Muscle of leg (tissue), 16 donors: ENCODE measurements at places on chromosomes 12 and 14. TPM values are rescaled to one million over a fixed set of nuclear protein-coding genes. Genes with fewer than 3 reads are reported as not detected.

Gene CLEC4C
- not detected for total RNA-seq

DNA sequence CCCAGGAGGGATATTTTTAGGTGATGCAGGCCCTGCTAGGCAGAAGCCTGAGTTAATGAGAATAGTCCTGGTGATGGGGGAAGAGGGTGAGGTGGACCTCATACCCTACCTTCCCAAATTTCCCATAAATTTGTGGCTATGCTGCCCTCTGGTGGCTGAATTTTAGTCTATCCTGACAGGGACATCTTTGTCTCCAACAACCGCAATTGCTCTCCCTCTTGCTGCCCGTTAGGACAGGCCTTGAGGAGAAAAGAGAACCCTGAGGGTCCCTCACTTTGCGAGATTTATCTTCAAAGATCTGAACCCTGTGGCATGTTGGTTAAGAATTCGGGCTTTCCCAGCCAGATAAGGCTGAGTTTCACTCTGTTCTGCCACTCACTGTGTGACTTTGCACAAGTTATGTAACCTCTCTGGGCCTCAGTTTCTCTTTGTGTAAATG lies 9.8 kb upstream of the ZNF385A start:
- no peak overlapping the region for H3K4me3 ChIP-seq
- peaks cover 43% of the 10 kb centered on the region for H3K4me1 ChIP-seq
- no peaks in the 10 kb centered on the region for H3K27me3 ChIP-seq
- peaks cover 47% of the 10 kb centered on the region for H3K36me3 ChIP-seq

- no peak overlapping the region for H3K4me3 ChIP-seq
- DNase-seq = no peak
- peaks cover 5% of the 10 kb centered on the region for H3K4me1 ChIP-seq
- peaks cover 19% of the 10 kb centered on the region for H3K27me3 ChIP-seq
- H3K27ac ChIP-seq = no peak overlapping the region
- H3K36me3 ChIP-seq = no peaks in the 10 kb centered on the region
These were observed 5.1 kb upstream of the SMOC1 start for GRCh38 chr14:69873877-69874780.

- H3K4me3 ChIP-seq = no peak overlapping the region
- no peak overlapping the region for H3K27ac ChIP-seq
- H3K4me1 ChIP-seq = peaks cover 10% of the 10 kb centered on the region
- no peaks in the 10 kb centered on the region for H3K36me3 ChIP-seq
These were observed 3.4 kb downstream of the SPATA7 start for GRCh38 chr14:88388741-88389282.

- DNase-seq = peak; percentile 78
- H3K36me3 ChIP-seq = no peaks in the 10 kb centered on the region
- H3K4me1 ChIP-seq = peaks cover 13% of the 10 kb centered on the region
- no peak overlapping the region for H3K27ac ChIP-seq
- H3K4me3 ChIP-seq = no peak overlapping the region
These were observed 280.3 kb downstream of the KSR2 start for GRCh38 chr12:117688446-117688845.

GRCh38 chr14:60003991-60004390 lies 84.0 kb downstream of the LRRC9 start:
- no peaks in the 10 kb centered on the region for H3K36me3 ChIP-seq
- no peak overlapping the region for H3K27ac ChIP-seq
- DNase-seq = no peak
- no peaks in the 10 kb centered on the region for H3K27me3 ChIP-seq

DNA sequence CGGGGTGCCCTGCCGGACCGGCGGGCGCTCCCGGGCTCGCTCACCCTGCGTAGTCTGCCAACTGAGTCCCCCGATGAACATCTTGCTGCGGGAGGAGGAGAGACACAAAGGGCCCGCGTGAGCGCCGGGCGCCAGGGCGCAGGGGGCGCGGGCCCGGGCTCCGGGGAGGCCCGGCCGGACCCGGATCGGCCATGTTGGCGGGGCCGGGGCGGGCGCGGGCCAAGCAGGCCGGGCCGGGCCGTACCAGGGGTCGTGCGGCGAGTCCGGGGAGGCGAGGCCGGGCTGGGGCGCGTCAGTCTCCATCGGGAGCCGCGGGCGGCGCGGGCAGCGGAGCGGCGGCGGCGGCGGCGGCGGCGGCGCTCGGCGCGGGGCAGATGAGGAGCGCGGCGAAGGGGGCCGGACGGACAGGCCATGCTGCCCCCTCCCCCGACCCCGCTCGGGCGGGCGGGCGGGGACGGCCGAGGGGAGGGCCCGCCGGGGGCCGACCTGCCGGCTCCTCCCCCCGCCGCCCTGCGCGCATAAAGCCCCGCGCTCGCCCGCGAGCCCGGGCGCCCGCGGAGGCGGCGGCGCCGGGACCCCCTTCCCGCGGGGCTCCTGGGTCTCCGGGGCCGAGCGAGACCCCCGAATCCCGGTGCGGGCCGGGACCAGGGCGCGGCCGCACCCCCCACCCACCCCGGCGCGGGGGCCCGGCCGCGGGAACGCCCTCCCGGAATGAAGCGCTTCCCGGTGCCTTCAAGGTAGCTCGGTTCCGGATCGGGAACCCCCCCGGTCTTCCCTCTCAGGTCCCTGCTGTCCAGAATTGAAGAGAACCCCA lies at the start of gene MSI1:
TSS of gene MSI1 (minus strand) at position 376 of the 814 bp plus-strand sequence. CDS start at position 303, 73 bp downstream.
- no peak for DNase-seq
- peak within 1 kb of the TSS; percentile 46 for H3K4me3 ChIP-seq
- H3K27ac ChIP-seq = no peak within 1 kb of the TSS
- no peaks in the 10 kb centered on the region for H3K36me3 ChIP-seq

DNA sequence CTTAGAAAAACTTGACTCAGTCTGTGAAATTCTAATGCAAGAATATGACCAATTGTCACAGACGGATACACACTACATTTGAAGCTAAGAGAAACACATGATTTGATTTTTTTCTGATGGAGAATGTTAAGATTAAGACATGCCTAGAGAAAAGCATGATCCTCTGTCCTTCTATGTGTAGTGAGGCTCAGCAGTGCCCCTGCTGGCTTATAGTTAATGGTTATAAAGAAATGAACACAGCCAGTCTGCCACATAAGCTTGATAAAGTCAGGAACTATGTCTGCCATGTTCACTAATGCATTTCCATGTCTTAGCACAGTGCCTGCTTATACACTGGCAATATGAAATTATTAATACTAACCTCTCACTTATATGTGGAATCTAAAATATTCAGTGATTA lies 168.1 kb upstream of the DAAM1 start:
- H3K27me3 ChIP-seq = no peaks in the 10 kb centered on the region
- no peaks in the 10 kb centered on the region for H3K4me1 ChIP-seq
- no peak for DNase-seq
- H3K36me3 ChIP-seq = no peaks in the 10 kb centered on the region
- H3K27ac ChIP-seq = no peak overlapping the region

Gene TBC1D30
- total RNA-seq = 0.98 TPM

Gene PLEKHG3
- total RNA-seq = 24.7 TPM

- H3K4me3 ChIP-seq = no peak overlapping the region
- no peak for DNase-seq
- H3K27ac ChIP-seq = no peak overlapping the region
- H3K36me3 ChIP-seq = no peaks in the 10 kb centered on the region
- no peaks in the 10 kb centered on the region for H3K27me3 ChIP-seq
These were observed 1009.9 kb upstream of the USP15 start for GRCh38 chr12:61250303-61250702.

Gene KRT71
- total RNA-seq = not detected

DNA sequence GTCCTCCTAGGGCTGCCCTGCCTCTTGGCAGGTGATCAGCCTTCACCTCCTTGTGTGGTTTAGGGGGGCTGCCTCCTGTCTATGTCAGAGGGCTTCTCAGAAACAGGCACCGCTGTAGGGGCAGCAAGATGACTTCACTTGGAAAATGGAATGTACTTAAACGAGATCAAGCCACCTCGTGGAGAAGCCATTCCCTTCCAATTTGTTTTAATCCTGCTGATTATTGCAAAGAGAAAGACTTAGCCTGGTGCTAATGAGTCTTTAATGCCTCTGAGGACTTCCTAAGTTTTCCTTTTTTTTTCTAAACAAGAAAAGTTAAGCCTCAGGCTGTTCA lies 62.3 kb upstream of the RFLNA start:
- no peak overlapping the region for H3K4me3 ChIP-seq
- H3K36me3 ChIP-seq = no peaks in the 10 kb centered on the region
- no peaks in the 10 kb centered on the region for H3K27me3 ChIP-seq

- no peaks in the 10 kb centered on the region for H3K27me3 ChIP-seq
- H3K27ac ChIP-seq = no peak overlapping the region
- no peaks in the 10 kb centered on the region for H3K36me3 ChIP-seq
- no peak for DNase-seq
- no peak overlapping the region for H3K4me3 ChIP-seq
- no peaks in the 10 kb centered on the region for H3K4me1 ChIP-seq
These were observed 587.7 kb downstream of the RPL10L start for GRCh38 chr14:46063872-46064271.

- no peak overlapping the region for H3K4me3 ChIP-seq
- no peaks in the 10 kb centered on the region for H3K27me3 ChIP-seq
- no peak for DNase-seq
- no peaks in the 10 kb centered on the region for H3K4me1 ChIP-seq
These were observed 287.7 kb downstream of the BMP4 start for GRCh38 chr14:53668897-53669296.

DNA sequence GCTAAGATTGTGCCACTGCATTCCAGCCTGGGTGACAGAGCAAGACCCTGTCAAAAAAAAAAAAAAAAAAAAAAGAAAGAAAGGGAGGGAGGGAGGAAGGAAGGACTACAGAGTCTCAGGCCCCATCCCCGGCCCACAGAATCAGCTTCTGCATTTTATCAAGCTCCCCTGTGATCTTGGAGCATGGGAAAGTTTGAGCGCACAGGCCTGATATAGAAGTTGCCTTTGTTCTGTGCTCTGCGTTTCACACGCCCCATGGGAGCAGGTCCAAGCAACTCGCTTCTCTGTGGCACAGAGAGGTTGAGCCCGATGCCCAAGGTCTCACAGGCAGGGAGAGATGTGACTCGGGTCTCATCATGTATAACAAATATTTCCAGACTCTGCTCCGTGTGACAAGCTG lies 101.8 kb downstream of the PHETA1 start:
- H3K27ac ChIP-seq = no peak overlapping the region
- no peak overlapping the region for H3K4me3 ChIP-seq
- H3K4me1 ChIP-seq = peaks cover 5% of the 10 kb centered on the region
- H3K36me3 ChIP-seq = no peaks in the 10 kb centered on the region
- DNase-seq = no peak
- H3K27me3 ChIP-seq = peaks cover 13% of the 10 kb centered on the region

- no peaks in the 10 kb centered on the region for H3K27me3 ChIP-seq
These were observed 131.3 kb downstream of the ITPR2 start for GRCh38 chr12:26701604-26702215.

Gene SERPINA10
- not detected for total RNA-seq

- no peak overlapping the region for H3K27ac ChIP-seq
- H3K27me3 ChIP-seq = no peaks in the 10 kb centered on the region
- no peak for DNase-seq
- H3K36me3 ChIP-seq = no peaks in the 10 kb centered on the region
- no peaks in the 10 kb centered on the region for H3K4me1 ChIP-seq
These were observed 189.1 kb downstream of the BMP4 start for GRCh38 chr14:53767566-53767965.

Gene NINJ2
- total RNA-seq = 3.2 TPM

GRCh38 chr14:60944204-60944603 lies 36.7 kb downstream of the TRMT5 start:
- no peaks in the 10 kb centered on the region for H3K27me3 ChIP-seq
- H3K4me3 ChIP-seq = no peak overlapping the region
- peak; percentile 45 for DNase-seq
- peaks cover 3% of the 10 kb centered on the region for H3K4me1 ChIP-seq
- peak overlapping the region; percentile 68 for H3K27ac ChIP-seq
- no peaks in the 10 kb centered on the region for H3K36me3 ChIP-seq

Gene RNASE9
- total RNA-seq = not detected

DNA sequence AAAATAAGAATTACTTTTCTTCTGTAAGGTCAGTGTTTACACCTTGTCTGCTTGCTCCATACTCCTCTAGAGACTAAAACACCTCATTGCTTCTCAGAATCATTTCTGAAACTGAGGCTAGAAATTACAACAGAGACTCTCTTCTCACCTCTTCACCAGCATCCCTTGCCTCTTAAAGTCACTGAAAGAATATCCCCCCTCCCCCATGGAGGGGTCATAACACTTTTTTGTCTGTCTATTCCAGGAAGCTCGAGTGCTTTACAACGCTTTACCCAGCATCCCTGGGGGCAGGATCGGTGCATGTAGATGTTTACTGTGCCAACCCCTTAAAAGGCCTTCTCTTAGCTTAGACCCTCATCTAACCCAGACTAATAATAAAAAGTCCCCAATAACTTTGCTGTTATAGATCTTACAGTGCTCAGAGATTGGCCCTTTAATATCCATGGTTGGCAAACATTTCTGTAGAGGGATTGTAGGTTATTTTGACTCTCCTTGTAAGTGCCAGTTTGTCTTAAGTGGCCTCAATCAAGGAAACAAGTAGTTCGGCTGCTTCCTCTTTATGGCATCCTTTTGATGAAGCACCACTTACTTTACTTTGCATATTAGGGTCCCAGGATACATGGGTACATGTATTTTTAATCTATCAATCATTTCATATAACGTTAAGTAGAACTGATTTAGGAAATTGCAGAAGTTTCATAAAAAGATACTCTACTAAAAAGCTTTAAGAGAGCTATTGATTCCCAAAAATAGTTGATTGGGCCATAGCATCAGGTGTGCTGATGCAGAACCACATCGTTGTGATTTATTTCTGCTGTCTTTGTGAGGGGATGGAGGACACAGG lies 29.3 kb downstream of the PRKCH start:
- H3K4me1 ChIP-seq = no peaks in the 10 kb centered on the region
- H3K36me3 ChIP-seq = no peaks in the 10 kb centered on the region
- H3K27me3 ChIP-seq = no peaks in the 10 kb centered on the region
- no peak overlapping the region for H3K4me3 ChIP-seq

DNA sequence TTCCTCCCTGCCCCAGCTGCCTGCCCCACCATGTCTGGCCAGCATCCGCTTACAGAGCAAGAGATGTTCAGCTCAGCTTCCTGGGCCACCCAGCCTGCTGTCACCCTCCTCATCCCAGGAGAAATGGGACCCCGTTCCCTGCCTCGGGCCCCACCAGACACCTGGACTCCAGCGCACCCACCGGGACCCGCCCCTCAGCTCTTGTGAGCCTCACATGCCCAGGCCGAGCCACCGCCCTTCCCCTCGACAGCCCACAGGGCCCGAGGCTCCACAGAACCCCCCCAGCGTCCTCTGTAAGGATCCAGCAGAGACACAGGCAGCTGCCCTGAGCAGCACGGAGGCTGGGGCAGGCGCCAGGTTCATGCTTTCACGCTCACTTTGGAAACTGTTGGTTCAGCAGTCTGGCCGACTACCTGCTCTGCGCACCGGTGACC lies 18.4 kb upstream of the C14orf180 start:
- H3K4me3 ChIP-seq = no peak overlapping the region
- no peak for DNase-seq
- no peaks in the 10 kb centered on the region for H3K36me3 ChIP-seq
- peaks cover 27% of the 10 kb centered on the region for H3K27me3 ChIP-seq
- peaks cover 14% of the 10 kb centered on the region for H3K4me1 ChIP-seq
- no peak overlapping the region for H3K27ac ChIP-seq

Gene OLR1
- 0.13 TPM for total RNA-seq

GRCh38 chr12:77609016-77609415 lies 221.7 kb upstream of the NAV3 start:
- no peaks in the 10 kb centered on the region for H3K36me3 ChIP-seq
- H3K27me3 ChIP-seq = no peaks in the 10 kb centered on the region
- H3K4me3 ChIP-seq = no peak overlapping the region
- DNase-seq = peak; percentile 18

GRCh38 chr12:6224550-6224949 lies 24.4 kb downstream of the CD9 start:
- H3K27me3 ChIP-seq = no peaks in the 10 kb centered on the region
- peak; percentile 71 for DNase-seq
- H3K27ac ChIP-seq = peak overlapping the region; percentile 57
- H3K4me1 ChIP-seq = peaks cover 59% of the 10 kb centered on the region
- H3K4me3 ChIP-seq = no peak overlapping the region
- H3K36me3 ChIP-seq = no peaks in the 10 kb centered on the region

Gene TPPP2
- total RNA-seq = 0.44 TPM
